ENCODE measurements at places on chromosomes 6 and 20.
A peak's percentile ranks its signal among the peaks of the same experiment; 100 is the strongest.

GRCh38 chr6:138382498-138383265 lies 5.0 kb downstream of the SMIM28 start:
- no peak for DNase-seq

DNA sequence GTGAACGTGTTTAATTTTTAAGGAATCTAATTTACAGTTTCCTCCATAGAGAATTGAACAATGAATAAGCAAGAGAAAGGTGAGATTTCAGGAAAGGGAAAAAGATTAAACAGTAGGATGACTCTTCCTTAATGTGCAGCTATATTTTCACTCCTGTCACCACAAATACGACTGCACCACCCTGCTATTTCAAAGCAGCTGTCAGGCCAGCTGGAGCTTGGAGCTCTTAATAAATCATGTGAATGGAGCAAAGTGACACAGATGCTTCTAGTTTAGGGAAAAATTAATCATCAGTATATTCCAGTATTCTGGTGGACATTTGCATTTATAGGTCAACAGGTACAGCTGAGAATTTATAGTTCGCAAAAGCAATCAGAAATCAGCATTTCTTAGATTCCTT lies 56.5 kb upstream of the PKIB start:
- DNase-seq: no peak

- no peak for DNase-seq
Observed at GRCh38 chr20:1317545-1318255, 11.2 kb downstream of the SDCBP2 start.

GRCh38 chr20:54194724-54195438 lies 13.0 kb upstream of the PFDN4 start:
- no peak for DNase-seq

DNA sequence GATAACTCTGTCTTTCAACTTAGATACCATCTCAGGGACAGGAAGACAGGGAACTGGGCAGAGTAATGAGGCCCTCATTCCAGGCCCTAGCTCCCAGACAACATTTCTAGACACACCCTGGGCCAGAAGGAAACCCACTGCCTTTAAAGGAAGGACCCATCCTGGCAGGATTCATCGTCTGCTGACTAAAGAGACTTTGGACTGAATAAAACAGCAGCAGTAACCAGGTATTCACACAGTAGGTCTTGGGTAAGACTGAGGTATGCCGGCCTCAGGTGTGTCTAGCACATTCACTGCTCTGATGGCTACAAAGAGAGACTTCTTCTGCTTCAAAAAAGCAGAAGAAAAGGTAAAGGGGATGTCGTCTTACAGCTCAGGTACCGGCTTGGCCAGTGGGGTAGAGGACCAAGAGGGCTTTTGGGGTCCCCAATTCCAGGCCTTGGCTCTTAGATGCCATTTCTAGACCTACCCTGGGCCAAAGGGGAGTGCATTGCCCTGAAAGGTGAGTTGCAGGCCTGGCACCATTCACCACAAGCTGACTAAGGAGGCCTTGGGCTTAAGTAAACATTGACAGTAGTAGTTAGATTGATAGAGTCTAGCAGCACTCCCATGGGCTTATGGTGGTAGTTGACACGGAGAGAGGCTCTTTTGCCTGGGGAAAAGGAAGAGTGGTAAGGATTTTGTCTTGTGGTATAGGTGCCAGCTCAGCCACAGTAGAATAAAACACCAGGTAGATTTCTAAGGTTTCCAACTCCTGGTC lies 13.4 kb downstream of the SNX14 start:
- DNase-seq: no peak

DNA sequence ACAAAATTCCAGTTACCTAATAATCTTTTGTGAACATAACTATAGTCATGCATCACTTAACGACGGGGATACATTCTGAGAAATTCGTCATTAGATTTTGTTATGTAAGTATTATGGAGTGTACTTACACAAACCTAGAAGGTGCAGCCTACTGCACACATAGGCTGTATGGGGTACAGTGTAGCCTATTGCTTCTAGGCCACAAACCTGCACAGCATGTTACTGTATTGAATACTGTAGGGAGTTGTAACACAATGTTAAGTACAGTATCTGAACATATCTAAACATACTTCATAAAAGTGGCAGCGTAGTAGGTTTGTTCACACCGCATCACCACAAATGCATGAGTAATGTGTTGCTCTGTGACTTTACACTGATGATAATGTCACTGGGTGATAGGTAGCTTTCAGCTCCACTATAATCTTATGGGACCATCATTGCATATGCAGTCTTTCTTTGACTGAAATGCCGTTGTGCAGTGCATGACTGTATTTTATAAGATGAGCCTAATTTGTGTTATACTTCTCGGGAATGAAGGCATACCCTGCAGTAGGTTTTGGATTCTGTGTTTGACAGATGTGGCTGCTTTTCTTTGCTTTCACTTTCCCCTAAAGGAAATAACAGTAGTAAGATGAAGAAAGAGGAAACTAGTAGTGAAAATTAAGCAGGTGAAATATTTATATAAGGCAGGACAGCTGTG lies 365.6 kb downstream of the FARS2 start:
- DNase-seq: no peak

DNA sequence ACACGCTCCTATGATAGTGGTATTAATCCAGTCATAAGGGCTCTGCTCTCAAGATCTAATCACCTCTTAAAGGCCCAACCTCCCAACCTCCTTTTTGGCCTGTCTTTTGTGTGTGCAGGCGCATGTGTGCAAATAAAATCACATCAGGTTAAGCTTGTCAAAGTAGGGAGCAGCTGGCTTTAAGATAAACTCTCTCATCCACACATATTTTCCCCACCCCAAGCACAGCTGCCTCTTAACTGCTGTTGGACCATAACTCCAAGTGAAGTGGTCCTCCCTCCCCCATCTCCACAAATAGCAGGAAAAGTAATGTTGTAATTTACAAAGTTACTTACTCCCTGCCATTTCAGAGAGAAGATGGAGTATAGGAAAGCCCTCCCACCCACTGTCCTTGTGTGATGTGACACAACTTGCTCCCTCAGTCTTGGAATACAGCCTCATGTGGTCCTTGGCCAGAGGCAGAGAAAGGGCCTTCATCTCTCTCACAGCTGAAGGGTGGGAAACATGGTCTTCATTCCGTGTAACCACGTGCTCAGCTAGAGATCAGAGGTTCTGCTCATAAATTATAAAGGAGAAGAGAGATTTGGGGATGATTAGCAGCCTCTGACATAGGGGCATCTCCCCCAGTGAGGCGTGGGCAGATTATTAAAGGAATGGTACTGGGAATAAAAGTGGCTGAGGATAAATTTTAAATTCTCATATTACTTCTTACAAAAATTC lies 74.8 kb upstream of the TPD52L1 start:
- DNase-seq: no peak

GRCh38 chr6:36196113-36196879 lies at the start of gene BRPF3:
Gene BRPF3 (plus strand): TSS chr6:36196744. CDS start chr6:36200323, 3,579 bp downstream.
- DNase-seq: peak; percentile 4

DNA sequence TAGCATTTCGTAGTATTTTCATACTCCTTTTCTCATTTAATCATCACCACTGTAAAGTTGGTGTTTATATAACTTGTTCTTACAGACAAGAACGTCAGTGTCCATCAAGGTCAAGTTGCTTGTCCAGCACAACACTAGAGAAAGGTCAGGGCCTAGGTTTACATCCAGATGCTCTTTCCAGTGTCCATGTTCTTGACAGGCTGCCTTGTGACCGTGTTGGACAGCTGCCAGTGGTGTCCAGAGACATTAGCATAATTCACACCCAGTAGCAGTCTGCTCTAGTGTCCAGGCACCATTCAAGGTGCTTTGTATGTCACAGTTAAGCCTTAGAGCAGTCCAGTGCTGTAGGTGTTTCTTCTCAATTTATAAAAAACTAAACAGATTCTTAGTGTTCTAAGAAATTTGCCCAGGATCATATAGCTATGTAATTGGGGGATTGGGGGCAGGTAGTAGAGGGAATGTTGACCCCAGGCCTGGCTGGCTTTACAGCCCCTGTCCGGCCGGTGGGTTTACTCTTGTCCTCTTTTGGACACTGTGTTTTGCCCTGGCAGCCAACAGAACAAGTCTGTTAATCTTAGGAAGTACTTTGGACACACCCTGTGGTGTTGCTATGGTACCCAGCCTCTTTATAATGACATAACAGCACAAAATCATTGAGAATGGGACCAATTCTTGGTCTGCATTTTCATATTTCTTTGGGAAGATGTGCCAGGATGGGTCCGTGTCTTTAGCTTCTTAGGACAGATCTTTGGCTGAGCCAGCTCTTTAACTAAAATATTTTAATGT lies 8.0 kb downstream of the STK35 start:
- DNase-seq: no peak

DNA sequence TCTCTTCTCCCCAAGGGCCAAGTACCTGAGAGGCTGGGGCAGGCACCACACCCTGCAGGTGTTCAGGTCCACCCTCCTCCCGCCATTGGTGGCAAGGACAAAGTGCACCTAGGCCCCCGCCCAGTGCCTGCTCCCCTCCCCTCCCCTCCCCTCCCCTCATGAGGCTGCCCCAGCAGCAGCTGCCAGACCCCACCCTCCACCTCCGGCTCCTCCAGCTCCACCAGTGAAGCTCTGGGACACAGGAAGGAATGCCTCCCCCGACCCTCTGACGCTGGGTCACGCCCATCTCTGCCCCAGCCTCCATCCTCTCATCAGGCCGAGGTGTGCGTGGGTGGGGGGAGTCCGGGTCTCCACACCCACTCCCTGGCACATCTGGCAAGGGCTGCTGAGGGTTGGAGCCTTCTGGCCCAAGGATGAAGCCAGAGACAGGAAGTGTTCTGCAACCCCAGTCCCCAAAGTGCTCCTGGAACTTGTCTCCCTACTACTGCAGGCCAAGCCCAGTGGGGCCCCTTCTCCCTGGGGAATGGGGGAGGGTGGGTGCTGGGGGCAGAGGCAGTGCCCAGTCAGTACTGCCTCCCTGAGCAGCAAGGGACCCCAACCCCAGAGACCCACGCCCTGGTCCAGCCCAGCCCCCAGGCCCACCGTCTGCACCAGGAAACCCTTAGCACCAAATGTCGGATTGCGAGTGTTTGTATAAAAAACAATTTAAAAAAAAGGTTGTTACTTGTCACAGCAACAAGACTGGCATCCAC lies 1.6 kb upstream of the UCKL1 start:
- DNase-seq: no peak

DNA sequence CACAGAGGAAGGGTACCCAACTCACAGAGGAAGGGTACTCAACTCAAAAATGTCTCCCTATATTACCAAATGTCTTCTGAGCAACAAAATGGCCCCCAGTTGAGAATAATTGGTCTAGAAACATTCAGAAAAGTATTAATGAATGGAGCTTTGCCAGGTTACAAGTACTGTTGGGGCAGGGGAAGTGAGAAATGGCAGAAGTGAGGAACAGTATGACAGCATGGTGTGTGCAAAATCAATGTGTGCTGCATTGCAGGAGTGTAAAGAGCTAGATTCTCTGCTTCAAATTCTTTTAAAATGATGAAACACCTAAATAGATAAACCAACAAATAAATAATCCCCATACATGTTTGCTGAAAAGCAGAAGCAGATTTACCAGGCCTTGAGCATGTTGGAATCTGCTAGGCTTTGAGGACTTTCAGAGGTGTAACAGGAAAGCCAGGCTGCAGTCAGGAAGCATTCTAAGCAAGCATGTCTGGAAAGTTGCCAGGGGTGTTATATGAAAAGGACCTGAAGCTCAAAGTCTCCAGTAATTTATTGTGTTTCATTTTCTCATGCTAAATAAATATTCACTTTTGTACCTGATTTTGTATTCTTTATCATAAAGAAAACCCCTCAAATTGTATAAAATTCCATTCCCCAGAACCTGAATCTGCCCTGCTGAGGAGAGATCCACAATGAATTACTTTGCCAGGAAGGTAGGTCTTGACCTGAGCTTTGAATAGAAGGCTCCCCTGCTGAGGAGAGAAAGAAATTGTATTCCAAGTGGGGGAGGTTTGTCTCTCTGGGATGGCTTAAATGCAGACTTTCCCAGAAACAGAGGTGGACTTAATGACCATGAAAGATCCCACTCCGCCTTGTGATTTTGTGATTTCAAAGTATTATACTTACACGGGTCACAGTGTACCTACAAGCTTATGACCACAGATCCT lies 265.0 kb upstream of the MARCKS start:
- no peak for DNase-seq
